Body of pancreas (tissue), 4 donors: ENCODE measurements at places on chromosomes 6 and 20. TPM values are rescaled to one million over a fixed set of nuclear protein-coding genes. Genes with fewer than 3 reads are reported as not detected.

LPIN3 gene
- 50.1 TPM for total RNA-seq

EFCAB8 gene
- 0.26 TPM for total RNA-seq

F13A1 gene
- 19.8 TPM for total RNA-seq

MCCD1 gene
- not detected for total RNA-seq

IL20RA gene
- total RNA-seq = 23.7 TPM

SNAI1 gene
- total RNA-seq = 0.78 TPM

DEFB116 gene
- total RNA-seq = not detected

RPS21 gene
- total RNA-seq = 654 TPM

GJA1 gene
- 8.2 TPM for total RNA-seq

- no peak overlapping the region for H3K4me3 ChIP-seq
- H3K36me3 ChIP-seq = no peaks in the 10 kb centered on the region
- H3K27ac ChIP-seq = no peak overlapping the region
- peaks cover 8% of the 10 kb centered on the region for H3K4me1 ChIP-seq
Observed at GRCh38 chr6:18324706-18325042, 60.3 kb upstream of the DEK start.

DNA sequence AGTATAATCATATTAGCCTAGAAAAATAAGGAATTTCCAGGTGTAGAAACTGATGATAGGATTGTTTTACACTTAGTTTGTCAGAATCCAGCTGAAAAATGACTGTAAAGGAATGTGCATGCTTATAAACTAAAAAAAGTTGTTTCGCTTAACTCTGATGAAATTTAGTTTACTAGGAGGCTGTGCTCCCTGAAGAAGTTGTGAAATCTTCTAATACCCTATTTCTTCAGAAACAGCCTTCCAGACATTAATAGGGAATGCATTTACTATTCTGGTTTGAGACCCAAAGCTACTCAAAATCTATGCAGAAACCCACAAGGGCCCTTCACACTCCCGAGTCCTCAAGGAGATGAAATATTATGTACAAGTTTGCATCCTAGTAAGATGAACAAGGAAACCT lies 105.5 kb upstream of the SSTR4 start:
- no peak for DNase-seq
- H3K27ac ChIP-seq = no peak overlapping the region
- no peak overlapping the region for H3K4me3 ChIP-seq
- H3K36me3 ChIP-seq = no peaks in the 10 kb centered on the region
- H3K4me1 ChIP-seq = peaks cover 5% of the 10 kb centered on the region
- H3K27me3 ChIP-seq = no peaks in the 10 kb centered on the region

DNA sequence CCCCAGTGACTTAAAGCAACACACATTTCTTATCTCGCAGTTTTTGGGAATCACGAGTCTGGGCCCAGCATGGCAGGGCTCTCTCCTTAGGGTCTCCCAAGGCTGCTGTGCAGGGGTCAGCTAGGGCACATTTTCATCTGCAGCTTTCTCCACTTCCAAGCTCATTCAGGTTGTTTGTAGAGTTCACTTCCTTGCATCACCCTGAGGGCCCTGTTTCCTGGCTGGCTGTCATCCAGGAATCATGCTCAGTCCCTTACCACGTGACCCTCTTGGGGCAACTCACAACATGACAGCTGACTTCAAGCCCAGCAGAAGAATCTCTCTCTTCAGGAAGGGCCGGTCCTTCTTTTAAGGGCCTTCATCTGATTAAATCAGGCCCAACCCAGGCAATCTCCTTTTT lies 21.3 kb downstream of the SNAP25 start:
- no peaks in the 10 kb centered on the region for H3K36me3 ChIP-seq
- H3K4me3 ChIP-seq = no peak overlapping the region
- H3K4me1 ChIP-seq = peaks cover 9% of the 10 kb centered on the region
- H3K27ac ChIP-seq = no peak overlapping the region
- peak; percentile 63 for DNase-seq

DNA sequence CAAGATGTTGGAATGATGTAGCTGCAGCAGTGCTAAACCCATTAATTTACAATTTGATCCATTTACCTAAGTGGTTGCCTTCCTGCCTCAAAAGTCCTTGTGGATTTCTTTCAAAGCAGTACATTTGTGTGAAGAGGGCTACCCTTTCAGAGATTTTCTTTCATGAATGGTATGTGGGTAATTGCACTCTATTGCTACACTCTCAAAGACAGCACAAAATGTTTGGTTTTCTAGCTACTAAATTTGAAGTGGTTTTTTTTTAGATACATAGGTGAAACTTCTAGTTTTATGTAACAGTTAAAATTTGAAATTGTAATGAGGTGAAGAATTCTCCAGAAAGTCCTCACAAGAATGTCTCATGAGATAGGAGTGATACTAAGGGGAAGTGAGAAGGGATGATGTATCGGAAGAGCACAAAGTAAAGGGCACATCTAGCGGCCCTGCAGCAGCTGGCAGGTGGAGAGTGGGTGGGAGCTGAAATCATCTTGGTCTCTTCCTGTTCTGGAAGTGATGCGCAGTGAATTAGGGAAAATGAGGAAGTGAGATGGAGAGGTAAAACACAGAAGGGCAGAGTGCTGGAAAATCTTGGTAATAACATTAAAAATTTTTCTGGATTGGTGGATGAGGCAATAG lies 236.8 kb upstream of the MAN1A1 start:
- no peaks in the 10 kb centered on the region for H3K27me3 ChIP-seq
- DNase-seq = no peak

DNA sequence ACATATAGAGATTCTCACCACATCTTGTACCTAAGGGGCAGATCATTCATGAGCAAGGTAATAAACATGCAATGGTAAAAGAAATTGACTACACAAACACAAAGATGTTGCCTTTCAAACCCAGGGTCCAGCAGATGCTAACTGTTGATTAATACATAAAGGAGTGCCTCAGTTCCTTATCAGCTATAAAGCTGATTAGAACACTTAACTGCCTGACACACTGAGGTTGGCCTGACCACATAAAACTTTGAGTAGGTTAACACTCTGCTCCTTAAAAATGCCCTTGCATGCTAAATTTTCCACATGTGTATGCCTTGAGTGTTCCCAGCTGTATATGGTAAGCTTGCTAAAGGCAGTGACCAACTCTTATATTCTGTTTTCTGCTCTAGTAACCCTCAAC lies 14.9 kb downstream of the CRISP2 start:
- no peaks in the 10 kb centered on the region for H3K27me3 ChIP-seq
- no peak overlapping the region for H3K4me3 ChIP-seq
- no peak for DNase-seq
- H3K4me1 ChIP-seq = no peaks in the 10 kb centered on the region
- no peak overlapping the region for H3K27ac ChIP-seq

DNA sequence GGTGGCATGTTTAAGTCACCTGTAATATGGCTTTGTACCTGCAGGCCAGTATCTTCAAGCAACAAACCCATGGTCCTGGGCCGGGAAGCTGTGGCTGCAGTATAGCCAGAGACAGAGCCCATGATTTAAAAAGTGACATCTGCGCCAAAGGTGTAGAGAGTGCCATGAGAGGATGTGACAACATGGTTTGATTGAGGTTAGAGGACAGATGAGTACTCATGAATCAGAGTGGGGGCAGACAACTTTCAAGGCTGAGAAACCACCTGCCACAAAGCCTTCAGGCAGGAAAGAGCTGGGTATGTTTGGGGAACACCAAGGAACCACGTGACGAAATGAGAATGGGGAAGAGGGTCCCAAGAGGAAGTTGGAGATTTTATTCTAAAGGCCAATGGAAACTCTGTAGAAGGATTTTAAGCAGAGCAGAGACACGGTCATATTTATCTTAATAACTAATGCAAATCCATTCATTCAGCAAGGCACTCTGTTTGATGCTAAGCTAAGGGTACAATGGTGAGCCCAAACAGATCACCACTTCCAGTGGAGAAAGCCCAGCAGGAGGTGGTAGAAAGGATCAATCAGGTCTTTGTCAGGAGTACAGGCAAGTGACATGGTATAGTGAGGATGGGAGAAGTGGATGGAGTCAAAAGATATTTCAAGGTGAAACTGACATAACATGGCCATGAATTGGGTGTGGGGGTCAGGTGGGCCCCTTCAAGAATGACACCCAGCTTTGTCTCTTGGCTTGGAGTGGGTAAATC lies 3.4 kb upstream of the MICAL1 start:
- H3K4me3 ChIP-seq = no peak overlapping the region
- no peak for DNase-seq
- no peaks in the 10 kb centered on the region for H3K36me3 ChIP-seq
- H3K27ac ChIP-seq = no peak overlapping the region
- peaks cover 18% of the 10 kb centered on the region for H3K4me1 ChIP-seq
- no peaks in the 10 kb centered on the region for H3K27me3 ChIP-seq

- H3K27ac ChIP-seq = no peak overlapping the region
- no peaks in the 10 kb centered on the region for H3K36me3 ChIP-seq
- H3K27me3 ChIP-seq = no peaks in the 10 kb centered on the region
Observed at GRCh38 chr20:60693496-60694133, 558.4 kb upstream of the CDH4 start.

DNA sequence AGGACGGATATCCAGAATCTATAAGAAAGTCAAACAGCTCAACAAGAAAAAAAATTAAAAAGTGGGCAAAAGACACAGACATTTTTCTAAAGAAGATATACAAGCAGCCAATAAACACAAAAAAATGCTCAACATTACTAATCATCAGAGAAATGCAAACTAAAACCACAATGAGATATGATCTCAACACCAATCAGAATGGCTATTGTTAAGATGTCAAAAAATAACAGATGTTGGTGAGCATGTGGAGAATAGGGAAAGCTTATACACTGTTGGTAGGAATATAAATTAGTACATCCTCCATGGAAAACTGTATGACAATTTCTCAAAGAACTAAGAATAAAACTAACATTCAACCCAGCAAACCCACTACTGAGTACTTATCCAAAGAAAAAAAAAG lies 23.3 kb upstream of the OSTM1 start:
- no peak overlapping the region for H3K4me3 ChIP-seq
- H3K36me3 ChIP-seq = no peaks in the 10 kb centered on the region
- H3K27ac ChIP-seq = no peak overlapping the region
- no peaks in the 10 kb centered on the region for H3K4me1 ChIP-seq
- no peaks in the 10 kb centered on the region for H3K27me3 ChIP-seq

GRCh38 chr6:132768051-132768517 lies 10.4 kb upstream of the VNN2 start:
- peaks cover 13% of the 10 kb centered on the region for H3K4me1 ChIP-seq
- H3K27ac ChIP-seq = no peak overlapping the region
- H3K27me3 ChIP-seq = no peaks in the 10 kb centered on the region
- no peak overlapping the region for H3K4me3 ChIP-seq
- peak; percentile 49 for DNase-seq
- no peaks in the 10 kb centered on the region for H3K36me3 ChIP-seq

GRCh38 chr20:3815703-3816315 lies 4.5 kb upstream of the AP5S1 start:
- no peaks in the 10 kb centered on the region for H3K27me3 ChIP-seq
- no peak for DNase-seq
- H3K4me1 ChIP-seq = peaks cover 59% of the 10 kb centered on the region
- H3K4me3 ChIP-seq = no peak overlapping the region

DNA sequence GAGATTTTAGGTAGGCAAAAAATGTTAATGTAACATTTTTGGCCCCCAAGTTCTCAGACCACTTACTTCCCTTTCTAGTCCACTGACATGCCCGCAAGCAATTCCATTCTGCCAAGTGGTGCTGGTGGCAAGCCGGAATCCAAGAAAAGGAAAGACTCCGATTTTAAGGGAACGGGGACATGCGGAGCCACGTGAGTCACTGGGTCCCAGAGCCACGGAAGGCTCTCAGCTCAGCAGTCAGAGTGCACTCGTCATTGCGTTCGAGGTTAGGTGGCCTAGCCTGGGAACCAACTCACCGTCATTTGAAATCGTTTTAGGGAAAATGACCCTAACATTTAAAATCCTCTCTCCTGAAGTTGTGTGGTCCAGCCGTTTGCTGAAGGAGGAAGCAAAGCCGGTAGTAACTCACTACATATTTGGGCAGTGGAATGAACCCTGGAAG lies 711 bp upstream of the SIRT5 start:
- H3K4me3 ChIP-seq = no peak overlapping the region
- peak; percentile 48 for DNase-seq

DNA sequence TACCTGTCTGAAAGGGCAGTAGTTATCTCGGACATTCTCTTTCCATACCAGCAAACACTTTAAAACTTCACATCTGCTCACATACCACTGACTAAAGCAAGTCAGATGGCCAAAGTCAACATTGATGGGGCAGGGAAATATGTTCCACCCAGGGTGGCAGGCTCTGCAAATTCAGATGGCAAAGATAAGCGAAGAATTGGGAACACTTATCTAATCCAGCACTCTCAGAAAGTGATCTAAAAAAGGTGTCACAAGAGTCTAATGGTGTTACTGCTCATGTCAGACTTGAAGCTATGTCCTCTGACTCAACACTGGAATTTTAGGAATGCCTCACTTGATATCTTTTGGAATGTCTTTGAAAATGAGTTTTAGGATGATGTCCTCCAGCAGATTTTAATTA lies 1086.2 kb downstream of the KIF16B start:
- H3K27me3 ChIP-seq = no peaks in the 10 kb centered on the region
- DNase-seq = no peak
- H3K27ac ChIP-seq = no peak overlapping the region
- no peaks in the 10 kb centered on the region for H3K4me1 ChIP-seq

DNA sequence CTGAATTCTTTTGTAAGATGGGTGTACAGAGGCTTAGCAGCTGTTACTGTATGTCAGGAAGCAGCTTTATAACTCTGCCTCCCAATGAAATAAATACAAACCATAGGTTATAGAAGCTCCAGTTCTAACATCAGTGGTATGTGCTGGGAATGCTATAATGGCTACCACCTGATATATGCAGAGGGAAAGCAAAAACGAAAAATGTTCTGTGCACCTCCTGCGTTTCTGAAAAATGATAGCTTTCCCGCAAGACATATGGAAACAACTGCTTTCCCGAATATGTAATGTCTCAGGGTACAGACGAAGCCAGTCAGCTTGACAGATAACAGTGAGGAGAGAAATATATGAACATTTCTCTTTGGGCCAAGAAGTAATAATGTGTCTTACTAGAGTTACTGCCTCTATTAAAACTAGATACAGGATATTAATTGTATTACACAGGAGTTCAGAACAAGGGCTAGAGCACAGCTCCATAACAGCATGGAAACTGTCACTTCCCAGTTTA lies 517.0 kb upstream of the NRSN1 start:
- no peak overlapping the region for H3K27ac ChIP-seq
- H3K27me3 ChIP-seq = no peaks in the 10 kb centered on the region
- H3K36me3 ChIP-seq = no peaks in the 10 kb centered on the region
- no peak overlapping the region for H3K4me3 ChIP-seq
- no peak for DNase-seq
- H3K4me1 ChIP-seq = no peaks in the 10 kb centered on the region

- no peaks in the 10 kb centered on the region for H3K27me3 ChIP-seq
- H3K36me3 ChIP-seq = no peaks in the 10 kb centered on the region
- DNase-seq = no peak
Observed at GRCh38 chr20:24597051-24597450, 127.6 kb downstream of the SYNDIG1 start.
